ENCODE measurements at places on chromosomes 5 and 9. TPM values are rescaled to one million over a fixed set of nuclear protein-coding genes. Genes with fewer than 3 reads are reported as not detected.

- DNase-seq = peak; percentile 43
Measured at GRCh38 chr5:176844706-176845391, 34.5 kb downstream of the UNC5A start.

DNA sequence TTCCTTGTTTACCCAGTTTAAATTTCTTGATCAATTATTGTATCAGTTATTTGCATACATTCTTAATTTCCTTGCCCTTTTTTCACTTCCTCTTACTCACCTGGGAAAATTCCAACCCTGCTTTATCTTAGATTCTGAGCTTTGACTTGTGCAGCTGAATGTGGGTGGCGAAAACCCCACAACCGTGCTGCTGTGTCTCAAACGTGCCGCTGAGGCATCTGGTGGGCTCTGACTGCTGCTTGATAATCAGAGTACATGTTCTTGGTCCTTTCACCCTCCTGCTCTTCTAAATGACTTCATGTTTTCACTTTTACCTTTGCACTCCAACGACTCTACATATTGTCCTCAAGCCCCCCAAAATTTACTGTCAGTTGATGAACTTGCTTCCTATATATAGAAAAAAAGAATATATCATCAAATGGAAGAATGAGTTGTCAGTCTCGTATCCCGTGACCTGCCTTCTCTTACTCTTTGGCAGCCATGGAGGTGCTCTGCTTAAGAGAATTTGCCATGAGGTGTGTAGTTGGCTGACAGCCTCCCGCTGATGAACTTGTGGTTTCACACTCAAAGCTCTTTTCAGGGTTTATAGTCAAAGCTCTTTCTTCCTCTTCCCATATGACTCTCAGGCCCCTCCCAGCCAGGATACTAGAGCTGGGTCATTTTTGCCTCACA, 14.0 kb upstream of the JAK2 start:
- DNase-seq = no peak

DNA sequence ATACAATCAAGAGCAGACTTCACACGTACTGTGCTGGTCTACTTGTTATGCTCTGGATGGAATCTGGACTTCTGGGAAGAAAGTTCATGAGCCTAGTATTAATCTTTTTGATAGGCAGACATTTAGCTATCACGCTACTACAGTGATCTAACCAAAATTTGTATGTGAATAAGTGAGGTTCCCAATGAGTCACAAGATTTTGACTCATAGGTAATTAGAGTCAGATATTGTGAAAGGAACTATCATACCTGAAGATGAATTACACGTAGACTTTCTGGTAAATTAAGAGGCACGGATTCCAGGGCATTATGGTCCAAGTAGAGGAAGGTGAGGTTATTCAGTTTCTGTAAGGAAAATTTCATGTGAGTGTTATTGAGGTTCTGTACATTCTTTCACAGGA, 18.4 kb downstream of the OGN start:
- DNase-seq = no peak

The CNTFR gene
- not detected for total RNA-seq

Measured in MG63 (cell line).